Stimulated activated CD4-positive, alpha-beta T cell treated with anti-CD3 and anti-CD28 coated beads, Interleukin-1b, Interleukin-23, amount 100 ng/mL, for 1 hour (primary cell): ENCODE measurements at places on chromosomes 4 and X.

GRCh38 chr4:108861334-108861733 is 98.5 kb upstream of the ETNPPL start:
- no peak for DNase-seq

DNA sequence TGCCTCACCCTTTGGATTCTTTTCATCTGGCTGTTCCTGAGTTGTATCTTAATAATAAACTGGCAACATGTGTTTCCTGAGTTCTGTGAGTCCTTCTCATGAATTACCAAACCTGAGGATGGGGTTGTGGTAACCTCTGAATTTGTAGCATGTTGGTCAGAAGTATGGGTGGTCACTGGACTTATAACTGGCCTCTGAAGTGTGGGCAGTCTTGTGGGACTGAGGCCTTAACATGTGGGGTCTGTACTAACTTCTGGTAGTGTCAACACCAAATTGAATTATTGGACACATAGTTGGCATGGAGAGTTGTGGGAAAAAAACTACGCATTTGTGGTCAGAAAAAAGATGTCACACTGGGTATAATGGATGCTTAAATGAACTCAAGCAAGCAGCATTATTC is 45.0 kb upstream of the TNIP3 start:
- DNase-seq: no peak

- no peak for DNase-seq
Observed at GRCh38 chr4:146739182-146739581, 100.5 kb downstream of the POU4F2 start.

GRCh38 chr4:173275150-173275549 is 59.0 kb downstream of the HMGB2 start:
- no peak for DNase-seq

GRCh38 chrX:13482746-13483541 is 86.5 kb upstream of the EGFL6 start:
- DNase-seq: no peak

DNA sequence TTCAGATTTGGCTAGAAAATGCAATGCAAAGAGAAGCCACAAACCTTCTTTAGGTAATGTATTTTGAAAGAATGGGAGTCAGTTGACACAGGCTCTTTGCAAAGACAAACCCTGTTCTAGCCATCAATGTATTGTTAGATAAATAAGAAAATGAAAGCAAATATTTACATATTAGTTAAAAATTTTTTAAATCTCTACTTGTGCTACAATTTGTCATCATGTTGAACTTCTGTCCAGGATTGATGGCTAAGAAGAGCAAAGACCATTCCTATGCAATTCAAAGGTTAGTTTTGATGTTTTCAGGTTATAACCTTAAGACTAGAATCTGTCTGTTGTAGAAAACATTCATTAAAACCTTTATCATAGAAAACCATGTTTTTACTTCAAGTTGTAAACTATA is 788.8 kb upstream of the FTHL17 start:
- DNase-seq: no peak

GRCh38 chr4:3484057-3484973 is 21.2 kb downstream of the DOK7 start:
- DNase-seq: no peak

DNA sequence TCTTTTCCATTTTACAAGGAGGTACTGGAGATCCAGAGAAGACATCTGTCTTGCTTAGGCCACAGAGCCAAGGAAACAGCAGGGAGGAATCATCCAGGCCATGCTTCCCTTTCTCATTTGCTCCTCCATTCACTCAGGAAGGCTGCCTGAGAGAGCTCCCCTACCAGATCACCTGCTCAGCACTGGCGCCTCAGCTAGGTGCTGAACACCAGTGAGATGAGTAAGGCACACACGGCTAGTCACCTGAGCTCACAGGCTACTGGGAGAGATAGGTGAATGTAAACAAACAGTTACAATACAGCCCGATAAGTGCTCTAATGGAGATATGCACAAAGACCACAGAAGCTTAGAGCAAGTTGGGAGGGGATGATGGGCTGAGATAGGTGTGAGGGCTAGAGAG is 149.8 kb upstream of the ARHGEF9 start:
- no peak for DNase-seq

DNA sequence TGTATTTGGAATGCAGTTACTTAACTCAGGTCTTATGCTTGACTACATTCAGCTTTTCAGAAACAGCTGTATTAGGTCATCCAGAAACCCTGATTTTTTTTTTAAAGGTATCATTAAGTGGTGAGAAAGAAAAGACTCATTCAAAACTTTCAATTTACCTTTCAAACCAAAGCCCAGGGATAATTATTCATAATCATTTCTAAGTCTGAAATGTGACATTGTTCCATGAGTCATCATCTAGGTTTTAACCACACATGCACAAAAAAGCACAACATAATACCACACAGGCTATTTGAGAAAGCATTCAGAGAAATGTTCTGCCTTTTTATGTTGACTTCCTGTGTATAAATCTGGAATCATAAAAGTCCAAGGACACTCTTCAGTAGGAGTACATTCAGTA is 288.2 kb downstream of the IL1RAPL2 start:
- no peak for DNase-seq

DNA sequence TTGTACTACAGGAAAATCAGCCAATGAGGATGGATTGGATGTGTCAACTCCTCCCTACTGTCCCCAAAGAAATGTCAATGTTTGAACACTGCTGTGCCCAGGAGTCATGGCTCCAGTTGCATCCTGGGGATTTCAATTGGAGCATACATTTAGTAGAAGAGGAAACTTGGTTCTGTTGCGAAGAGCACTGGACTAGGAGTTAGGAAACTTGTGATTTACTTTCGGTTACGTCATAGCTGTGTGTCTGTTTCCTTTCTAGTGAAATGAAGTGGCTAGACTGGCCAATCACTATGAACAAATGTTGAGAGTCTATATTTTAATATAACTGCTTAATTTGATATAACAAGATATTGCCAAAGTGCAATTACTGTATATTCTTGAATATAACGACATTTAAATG is 35.2 kb downstream of the ARL9 start:
- no peak for DNase-seq

DNA sequence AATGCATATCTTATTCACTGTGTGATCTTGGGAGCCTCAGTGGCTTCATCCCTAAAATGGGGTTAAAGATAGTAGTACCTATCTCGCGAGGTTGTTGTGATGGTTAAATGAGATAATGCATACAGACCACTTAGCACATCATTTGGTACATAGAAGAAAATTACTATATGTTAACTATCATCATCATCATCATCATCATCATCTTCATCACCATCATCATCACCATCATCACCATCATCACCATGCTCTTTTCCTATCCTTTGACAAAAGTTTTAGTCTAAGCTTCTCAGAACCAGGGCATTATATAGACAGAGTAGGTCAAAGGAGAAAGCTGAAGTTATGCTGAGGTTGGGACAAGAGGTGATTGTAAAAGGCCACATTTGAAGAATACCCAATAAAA is 145.0 kb downstream of the GPC3 start:
- no peak for DNase-seq

DNA sequence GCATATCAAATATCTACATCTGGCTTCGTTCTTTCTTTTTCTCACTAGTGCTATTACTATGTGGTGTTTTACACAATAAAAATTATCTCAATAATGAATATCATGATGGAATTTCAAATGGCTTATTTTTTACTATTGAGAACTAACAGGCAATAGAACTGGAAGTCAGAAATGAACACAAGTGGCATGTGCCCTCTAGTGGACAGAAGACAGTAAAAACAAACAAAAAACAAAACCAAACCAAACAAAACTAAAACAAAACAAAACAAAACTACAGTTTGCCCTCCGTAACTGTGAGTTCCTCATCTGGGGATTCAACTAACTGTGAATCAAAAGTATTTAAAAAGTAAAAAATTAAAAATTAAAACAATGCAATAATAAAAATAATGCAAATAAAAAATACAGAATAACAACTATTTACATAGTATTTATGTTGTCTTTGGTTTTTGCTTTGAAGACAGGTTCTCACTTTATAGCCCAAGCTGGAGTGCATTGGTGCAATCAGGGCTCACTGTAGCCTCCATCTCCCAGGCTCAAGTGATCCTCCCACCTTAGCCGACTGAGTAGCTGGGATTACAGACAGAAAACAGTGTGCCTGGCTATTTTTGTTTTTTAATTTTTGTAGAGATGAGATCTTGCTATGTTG is 195.6 kb upstream of the TACR3 start:
- DNase-seq: no peak

GRCh38 chrX:97159916-97160800 is 276.4 kb downstream of the RPA4 start:
- no peak for DNase-seq

- DNase-seq: no peak
Observed at GRCh38 chr4:2930135-2930757, 33.0 kb downstream of the NOP14 start.

GRCh38 chr4:68348577-68348976 is 1.3 kb downstream of the YTHDC1 start:
- DNase-seq: no peak

DNA sequence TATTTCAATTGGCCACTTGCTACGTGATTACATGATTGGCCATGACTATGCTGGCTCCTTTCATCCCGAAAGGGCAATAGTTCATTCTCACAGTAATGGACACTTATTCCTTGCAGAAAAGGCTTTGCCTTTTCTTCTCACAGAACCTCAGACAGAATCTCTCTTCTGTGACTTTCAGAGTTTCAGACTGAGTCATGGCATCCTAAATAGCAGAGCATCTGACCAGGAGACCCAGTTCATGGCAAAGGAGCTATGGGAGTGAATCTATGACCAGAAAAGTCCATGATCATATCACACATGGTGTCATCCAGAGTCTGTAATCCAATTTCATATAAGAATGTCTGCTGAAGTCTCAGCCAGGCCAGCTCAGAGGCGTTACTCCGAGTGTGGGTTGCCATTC is 263.3 kb upstream of the CLNK start:
- DNase-seq: no peak

DNA sequence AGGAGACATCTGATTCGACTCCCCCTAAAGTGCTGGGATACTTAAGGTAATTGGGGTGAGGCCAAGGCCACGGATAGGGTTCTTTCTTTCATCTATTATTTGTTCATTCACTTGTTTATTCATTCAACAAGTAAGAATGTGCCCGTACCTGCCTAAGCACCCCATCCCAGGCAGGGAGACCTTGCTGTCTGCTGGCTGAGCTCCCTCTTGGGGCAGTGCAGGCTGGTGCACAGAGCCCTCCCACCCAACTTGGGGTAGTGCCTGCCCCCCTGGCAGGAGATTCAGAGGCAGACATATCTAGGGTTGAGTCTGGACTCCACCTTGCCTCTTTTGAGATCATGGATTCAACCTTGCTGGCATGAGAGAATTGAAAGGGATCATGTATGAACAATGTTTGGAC is 95.7 kb downstream of the DRD5 start:
- no peak for DNase-seq

- no peak for DNase-seq
Observed at GRCh38 chr4:172073590-172073989, 260.4 kb downstream of the GALNTL6 start.

DNA sequence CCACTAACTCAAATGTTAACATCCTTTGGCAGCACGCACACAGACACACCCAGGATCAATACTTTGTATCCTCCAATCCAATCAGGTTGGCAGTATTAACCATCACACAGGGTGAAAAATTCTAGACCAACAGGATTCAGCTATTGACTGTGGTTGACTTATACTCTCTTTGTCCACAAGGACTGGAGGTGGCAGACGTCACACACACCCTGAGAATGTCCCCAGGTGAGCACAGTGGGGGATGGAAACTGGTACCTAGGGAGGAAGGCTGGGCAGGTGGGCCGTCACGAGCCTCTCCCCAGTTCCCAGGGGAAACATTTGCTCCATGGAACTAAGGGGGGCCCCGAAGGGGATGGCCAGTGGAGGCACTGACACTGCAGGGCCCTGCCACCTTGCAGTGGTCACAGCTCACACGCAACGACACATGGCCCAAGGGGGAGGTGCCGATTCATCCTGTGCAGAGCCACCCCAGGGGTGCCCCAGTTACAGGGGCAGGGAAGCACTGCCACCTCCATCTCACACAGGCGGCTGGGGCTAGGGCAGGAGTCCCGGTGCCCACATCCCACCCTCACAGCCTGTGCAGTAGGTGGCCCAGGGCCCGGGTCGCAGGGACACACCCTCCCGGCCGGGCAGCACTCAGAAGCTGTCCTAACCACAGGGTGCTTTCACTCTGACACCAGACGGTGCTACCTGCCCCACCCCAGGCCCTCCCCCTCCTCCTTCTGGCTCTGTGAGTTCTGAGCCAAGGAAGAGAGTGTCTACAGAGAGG is 17.4 kb downstream of the ZFYVE28 start:
- DNase-seq: no peak

- DNase-seq: no peak
Observed at GRCh38 chr4:82358847-82359246, 14.9 kb downstream of the HNRNPD start.

DNA sequence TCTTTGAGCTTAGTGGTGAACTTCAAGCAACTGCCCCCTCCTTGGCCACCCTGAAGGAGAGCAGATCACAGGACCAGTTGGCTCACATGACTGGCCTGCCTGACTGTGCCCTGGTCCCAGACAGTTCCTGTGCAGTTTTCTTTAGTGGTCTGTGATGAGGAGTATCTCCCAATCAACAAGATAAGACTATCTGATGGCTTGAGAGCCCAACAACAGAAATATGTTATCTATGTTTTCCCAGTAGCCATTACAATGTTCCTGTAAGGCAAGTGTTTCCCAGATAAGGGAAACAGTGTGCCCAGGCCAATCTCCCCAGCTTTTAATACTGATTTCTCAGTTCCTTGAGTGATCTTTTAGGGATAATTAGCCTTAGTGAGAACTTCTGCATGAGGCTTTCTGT is 14.2 kb upstream of the TIMM8A start:
- no peak for DNase-seq

DNA sequence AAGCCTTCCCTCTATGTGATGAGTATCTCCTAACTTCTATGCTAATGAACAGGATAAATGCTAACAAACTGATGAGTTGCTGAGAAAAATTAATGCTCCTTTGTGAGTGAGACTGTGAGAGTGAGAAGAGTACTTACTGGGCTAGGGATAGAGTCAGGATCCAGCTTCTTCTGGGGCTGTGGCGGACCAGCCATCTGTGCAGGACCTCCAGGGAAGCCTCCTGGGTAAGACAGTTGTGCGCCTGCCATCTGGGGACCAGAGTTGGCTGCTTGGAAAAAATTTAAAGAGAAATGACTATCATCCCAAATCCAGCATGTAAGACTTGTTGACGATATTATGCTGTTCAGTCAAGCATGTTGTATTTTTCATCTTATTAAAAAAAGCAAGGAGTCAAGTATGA is 21.0 kb downstream of the SEC24D start:
- DNase-seq: no peak

DNA sequence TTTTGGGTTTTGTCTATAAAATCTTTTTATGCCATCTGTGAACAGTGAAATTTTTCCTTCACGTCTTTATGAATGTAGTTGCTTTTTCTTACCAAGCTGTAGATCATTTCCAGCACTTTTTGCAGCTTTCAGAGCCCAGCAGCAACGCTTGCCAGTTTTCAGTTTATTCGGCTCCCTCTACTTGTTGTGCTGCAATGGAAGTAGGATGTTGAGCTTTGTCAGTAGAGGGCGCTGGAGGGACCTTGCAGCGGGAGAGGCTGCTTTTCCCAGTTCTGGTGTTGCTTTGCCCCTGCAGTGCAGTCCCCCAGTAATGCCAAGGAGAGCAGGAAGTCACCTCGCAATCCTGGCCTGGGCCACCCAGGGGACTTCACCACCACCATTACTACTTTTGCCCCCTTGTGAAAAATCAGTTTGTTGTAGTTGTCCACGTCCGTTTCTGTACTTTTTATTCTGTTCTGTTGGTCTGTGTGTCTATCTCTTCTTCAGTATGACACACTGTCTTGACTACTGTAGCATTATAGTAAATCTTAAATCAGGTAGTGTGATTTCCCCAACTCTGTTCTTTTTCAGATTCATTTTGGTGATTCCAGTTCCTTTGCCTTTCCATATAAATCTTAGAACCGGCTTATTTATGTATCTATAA is 21.8 kb downstream of the CMC4 start:
- peak; percentile 18 for DNase-seq
